ENCODE measurements at places on chromosomes 5 and 9. TPM values are rescaled to one million over a fixed set of nuclear protein-coding genes. Genes with fewer than 3 reads are reported as not detected.

TMOD1 gene
- total RNA-seq: 4.9 TPM

ATP6V1G1 gene
- 74.4 TPM for total RNA-seq

NOXA1 gene
- total RNA-seq: 29.3 TPM

CBY3 gene
- total RNA-seq: not detected

CCDC69 gene
- total RNA-seq: 4.2 TPM

NIM1K gene
- total RNA-seq: not detected

PCDHAC2 gene
- 0.05 TPM for total RNA-seq

CCNG1 gene
- total RNA-seq: 149 TPM

ROR2 gene
- 9.1 TPM for total RNA-seq

ANKRD18B gene
- total RNA-seq: 0.57 TPM

PTPRD gene
- 75.7 TPM for total RNA-seq

PDE6A gene
- total RNA-seq: 1.5 TPM
